CD4-positive, alpha-beta T cell treated with Interleukin-2 at 100 ng/mL for 4 hours (primary cell): ENCODE measurements at places on chromosomes 13 and 19.

GRCh38 chr19:55116232-55116858, 1.1 kb downstream of the PPP1R12C start:
- DNase-seq: peak; percentile 47

GRCh38 chr13:34577051-34577450, 365.0 kb upstream of the NBEA start:
- no peak for DNase-seq

- no peak for DNase-seq
Measured at GRCh38 chr13:29458419-29458818, 137.1 kb downstream of the SLC7A1 start.

DNA sequence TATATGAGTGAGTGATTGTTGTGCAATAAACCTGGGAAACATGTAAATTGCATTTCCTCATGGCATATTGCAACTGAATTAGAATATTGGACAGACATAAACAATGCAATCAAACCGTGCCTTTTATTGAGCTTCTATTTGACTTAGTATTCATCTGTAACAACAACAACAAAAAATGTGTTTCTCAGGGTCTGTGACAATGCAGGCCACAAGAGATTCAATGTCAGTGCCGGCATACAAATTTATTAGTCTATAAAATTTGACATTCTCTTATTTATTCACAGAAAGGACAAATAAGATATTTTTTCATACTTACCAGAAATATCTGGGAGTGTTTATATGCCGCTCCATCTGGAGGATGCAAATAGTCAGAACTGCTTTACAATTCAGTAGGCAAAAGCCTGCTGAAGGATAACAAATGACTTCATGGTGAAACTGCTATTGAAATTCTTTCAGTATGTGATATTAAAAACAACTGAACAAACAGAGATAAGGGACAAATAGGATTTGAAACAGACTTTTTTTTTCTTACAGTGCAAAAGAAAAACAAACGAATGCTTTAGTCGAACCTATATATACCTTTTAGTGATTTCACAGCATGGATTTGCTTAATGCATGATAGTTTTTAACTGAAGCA, 77.2 kb downstream of the DACH1 start:
- DNase-seq: no peak

GRCh38 chr13:87677496-87678371, 6.6 kb downstream of the SLITRK5 start:
- DNase-seq: no peak

- DNase-seq: no peak
Measured at GRCh38 chr13:112931028-112931934, 37.7 kb upstream of the MCF2L start.

- no peak for DNase-seq
Measured at GRCh38 chr19:30804751-30805150, 432.6 kb downstream of the ZNF536 start.

GRCh38 chr13:20977394-20977793, 74.8 kb upstream of the XPO4 start:
- no peak for DNase-seq

DNA sequence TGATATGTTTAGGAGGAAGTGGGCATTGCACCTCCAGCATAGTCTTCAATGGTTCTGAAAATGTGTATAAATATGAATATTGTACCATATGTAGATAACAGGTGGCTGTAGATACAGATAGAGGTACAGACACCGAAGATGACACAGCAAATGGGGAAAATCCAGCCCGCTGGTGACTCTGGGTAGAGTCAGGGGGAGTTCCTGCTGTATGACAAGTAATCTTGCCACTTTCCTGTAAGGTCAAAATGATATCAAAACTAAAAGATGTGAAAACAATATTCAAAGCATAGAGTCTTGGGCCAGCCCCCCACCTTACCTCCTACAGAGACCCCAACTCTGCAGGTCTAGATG, 17.8 kb downstream of the C2CD4C start:
- no peak for DNase-seq

DNA sequence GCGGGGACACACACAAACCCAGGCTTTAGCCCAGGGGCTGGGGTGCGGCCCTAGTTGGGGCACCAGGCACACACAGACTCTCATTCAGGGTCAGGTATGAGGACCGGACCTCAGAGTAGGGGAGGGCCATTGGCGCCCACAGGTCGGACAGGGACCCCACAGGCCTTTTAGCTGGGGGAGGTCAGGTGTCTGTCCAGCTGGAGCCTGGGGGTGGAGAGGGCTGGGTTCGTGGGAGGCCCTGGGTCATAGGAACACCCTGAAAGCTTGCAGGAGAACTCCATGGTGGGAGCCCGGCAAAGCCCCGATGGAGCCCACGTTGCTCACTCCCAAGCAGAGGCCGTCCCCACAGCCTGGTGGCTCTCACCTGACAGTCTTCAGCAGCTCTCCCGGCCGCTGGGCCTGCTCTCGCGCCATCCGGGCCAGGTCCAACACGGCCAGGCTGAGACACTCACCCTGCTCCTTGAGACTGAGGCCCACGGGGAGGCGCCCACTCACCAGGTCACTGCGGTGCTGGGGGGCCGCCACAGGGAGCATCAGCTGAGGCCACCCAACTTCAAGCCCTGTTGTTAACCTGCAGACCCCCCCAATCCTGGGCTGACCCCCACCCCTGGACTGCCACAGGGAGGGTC, 5.0 kb downstream of the JAK3 start:
- DNase-seq: no peak

- peak; percentile 8 for DNase-seq
Measured at GRCh38 chr13:88622362-88622973, 951.3 kb downstream of the SLITRK5 start.

GRCh38 chr13:73168226-73168952, 109.6 kb downstream of the KLF5 start:
- DNase-seq: no peak

- no peak for DNase-seq
Measured at GRCh38 chr19:6740589-6741343, 1.3 kb downstream of the TRIP10 start.

DNA sequence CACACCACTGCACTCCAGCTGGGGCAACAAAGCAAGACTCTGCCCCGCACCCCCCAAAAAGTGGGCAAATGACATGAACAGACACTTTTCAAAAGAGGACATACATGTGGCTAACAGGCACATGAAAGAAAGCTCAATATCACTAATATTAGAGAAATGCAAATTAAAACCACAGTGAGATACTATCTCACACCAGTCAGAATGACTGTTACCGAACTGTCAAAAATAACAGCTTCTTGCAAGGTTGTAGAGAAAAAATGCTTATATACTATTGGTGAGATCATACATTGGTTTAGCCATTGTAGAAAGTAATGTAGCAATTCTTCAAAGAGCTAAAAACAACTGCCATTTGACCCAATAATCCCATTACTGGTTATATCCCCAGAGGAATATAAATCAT, 99.5 kb upstream of the SPATA13 start:
- no peak for DNase-seq

DNA sequence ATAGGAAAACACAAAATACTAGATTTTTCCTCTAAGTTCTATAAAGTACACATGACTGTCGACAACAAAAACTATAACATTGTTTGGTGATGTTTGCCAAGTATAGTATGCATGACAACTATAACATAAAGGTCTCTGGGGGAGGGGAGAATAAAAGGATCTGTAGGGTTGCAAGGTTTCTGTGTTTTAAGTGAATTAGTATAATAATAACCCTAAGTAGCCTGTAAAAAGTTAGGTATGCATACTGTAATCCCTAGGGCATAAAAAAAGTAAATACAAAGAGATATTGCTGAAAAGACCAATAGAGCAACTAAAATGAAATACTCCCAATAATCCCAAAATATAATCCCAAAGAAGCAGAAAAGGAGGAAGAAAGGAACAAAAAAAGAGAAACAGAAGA, 14.6 kb downstream of the MYCBP2 start:
- no peak for DNase-seq

DNA sequence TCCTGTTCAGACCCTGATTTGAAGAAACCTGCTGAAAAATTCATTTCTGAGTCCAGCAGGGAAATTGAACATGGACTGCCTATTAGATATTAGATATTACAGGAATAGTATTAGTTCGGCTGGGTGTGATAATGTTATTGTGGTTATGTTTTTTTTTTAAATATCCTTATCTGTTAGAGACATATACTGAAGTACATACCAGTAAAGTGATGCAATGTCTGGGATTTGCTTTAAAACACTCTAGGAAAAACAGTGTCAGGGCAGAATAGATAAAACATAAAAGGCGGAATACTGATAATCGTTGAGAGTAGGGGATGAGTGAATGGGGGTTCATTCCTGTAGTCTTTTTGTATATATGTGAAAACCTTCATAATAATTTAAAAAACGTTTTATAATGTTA, 28.7 kb upstream of the AMER2 start:
- no peak for DNase-seq

GRCh38 chr13:94342436-94343242, 136.8 kb downstream of the DCT start:
- DNase-seq: no peak

DNA sequence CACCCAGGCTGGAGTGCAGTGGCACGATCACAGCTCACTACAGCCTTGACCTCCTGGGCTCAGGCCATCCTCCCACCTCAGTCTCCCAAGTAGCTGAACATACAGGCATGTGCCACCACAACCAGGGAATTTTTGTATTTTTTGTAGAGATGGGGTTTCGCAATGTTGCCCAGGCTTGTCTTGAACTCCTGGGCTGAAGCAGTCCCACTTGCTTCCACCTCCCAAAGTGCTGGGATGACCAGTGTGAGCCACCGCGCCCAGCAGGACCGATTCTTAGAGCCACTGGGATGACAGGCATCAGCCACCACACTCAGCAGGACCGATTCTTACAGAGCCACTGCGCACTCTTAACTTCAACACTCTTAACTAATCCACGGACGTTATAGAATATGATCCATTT, 54.9 kb upstream of the RANBP3 start:
- DNase-seq: no peak

DNA sequence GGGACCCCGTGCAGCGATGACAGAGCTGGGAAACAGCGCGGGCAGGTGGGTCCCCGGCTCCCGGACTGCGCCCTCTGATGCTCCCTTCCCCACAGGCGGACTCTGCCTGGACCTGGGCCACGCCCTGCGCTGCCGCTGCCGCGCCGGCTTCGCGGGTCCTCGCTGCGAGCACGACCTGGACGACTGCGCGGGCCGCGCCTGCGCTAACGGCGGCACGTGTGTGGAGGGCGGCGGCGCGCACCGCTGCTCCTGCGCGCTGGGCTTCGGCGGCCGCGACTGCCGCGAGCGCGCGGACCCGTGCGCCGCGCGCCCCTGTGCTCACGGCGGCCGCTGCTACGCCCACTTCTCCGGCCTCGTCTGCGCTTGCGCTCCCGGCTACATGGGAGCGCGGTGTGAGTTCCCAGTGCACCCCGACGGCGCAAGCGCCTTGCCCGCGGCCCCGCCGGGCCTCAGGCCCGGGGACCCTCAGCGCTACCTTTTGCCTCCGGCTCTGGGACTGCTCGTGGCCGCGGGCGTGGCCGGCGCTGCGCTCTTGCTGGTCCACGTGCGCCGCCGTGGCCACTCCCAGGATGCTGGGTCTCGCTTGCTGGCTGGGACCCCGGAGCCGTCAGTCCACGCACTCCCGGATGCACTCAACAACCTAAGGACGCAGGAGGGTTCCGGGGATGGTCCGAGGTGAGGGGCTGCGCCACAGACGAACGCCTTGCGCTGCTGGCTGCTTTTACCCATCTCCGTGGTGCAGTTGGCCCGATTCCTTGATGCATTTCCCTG, 7.8 kb upstream of the SELENOV start:
- DNase-seq: peak; percentile 40

GRCh38 chr19:49927526-49928264, 1.3 kb upstream of the ATF5 start:
- no peak for DNase-seq

GRCh38 chr19:41411100-41411967, 13.7 kb downstream of the BCKDHA start:
- DNase-seq: no peak

DNA sequence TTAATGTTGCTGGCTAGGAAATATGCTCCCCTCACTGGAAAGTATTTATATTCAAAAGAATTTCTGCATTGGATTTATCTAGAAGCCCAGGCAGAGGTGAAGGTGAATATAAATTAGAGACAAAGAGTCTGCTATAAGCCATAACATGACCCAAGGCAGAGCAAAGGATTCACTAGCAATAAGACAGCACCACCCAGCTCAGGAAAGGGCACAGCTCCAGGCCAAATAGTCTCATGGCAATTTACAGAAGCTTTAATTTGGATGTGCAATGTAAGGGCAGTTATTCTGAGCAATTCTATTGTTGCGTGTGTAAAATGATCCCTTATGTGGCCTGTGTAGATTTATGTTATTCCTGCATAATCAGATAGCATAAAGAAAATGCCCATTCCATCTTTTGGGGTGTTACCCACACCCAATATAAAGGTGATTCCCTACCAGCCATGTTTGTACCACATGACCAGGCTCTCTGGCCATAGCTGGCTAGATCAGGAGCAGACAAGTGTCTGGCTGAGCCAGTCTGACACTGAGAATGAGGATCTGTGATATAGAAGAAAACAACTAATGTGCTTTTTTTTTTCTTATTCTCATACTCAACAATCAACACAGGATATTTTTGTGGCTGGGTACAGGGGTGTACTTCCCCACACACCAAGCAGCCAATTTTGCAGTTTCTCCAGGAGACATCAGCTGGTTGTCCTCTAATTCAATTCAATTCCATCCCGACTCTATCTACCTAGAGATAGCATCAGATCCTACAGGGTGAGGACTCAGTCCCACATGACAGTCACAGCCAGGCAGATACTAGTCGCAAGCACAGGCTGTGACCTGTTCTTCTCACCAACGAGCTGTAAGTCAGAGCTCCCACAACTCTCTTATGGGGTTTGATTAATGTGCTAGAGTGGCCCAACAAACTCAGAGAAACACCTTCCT, 181.4 kb downstream of the KCTD15 start:
- no peak for DNase-seq

- no peak for DNase-seq
Measured at GRCh38 chr13:109998684-109999533, 212.5 kb upstream of the IRS2 start.

DNA sequence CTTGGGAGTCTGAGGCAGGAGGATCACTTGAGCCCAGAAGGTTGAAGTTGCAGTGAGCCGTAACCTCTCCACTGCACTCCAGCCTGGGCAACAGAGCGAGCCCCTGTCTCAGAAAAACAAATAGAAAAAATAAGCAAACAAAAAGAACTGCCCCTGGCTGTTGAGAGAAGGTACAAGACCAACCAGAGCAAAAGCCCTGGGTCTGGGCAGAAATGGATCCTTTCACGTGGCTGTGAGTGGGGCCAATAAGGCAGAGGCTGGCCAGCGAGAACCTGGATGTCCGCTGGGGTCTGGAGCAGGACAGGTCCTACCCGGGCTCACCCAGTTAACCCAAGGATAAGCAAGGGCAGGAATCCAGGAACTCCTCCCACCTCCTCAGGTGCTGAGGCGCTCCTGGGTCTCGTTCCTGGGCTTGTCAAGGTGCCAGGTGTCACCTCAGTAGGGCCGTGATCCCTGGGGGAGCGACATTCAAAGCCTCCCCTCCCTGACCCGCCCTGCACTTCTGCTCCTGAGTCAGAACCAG, 4.7 kb upstream of the SLC5A5 start:
- no peak for DNase-seq
